Mucosa of gallbladder (tissue), 1 donor: ENCODE measurements at places on chromosomes 7 and 10. TPM values are rescaled to one million over a fixed set of nuclear protein-coding genes. Genes with fewer than 3 reads are reported as not detected.
A peak's percentile ranks its signal among the peaks of the same experiment; 100 is the strongest.

DNA sequence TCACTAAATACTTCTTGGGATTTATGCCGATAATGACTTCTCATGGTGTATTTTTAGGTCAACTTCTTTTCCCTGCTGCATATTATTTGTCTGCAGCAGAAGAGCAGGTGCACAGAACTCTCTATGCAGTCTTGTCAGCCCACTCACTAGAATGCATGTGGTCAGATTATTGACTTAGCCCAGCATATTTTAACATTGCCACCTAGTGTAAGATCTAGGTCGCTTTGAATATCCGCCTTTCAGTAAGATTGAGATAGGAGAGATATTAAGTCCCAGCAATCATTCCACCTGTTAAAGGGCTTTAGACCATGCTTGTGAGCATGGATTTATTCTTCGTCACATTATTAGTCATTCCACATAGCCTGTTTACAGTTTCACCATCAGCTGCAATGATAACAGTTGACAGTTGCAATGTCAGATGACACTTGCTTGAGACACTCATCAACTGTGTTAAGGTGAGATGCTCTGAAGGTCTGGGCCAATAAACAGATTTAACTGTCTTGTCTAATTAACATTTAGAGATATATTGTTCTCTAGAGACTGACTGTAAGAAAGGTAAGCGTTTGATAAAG is 491.7 kb downstream of the ARL4A start:
- no peak for DNase-seq

Gene PIP
- not detected for total RNA-seq

Gene OPN1SW
- total RNA-seq = not detected

GRCh38 chr7:122123746-122124145 is 20.3 kb downstream of the AASS start:
- no peak for DNase-seq

- DNase-seq = no peak
Measured at GRCh38 chr10:57395923-57396322, 871.8 kb downstream of the IPMK start.

Gene ANXA8L1
- total RNA-seq = not detected

DNA sequence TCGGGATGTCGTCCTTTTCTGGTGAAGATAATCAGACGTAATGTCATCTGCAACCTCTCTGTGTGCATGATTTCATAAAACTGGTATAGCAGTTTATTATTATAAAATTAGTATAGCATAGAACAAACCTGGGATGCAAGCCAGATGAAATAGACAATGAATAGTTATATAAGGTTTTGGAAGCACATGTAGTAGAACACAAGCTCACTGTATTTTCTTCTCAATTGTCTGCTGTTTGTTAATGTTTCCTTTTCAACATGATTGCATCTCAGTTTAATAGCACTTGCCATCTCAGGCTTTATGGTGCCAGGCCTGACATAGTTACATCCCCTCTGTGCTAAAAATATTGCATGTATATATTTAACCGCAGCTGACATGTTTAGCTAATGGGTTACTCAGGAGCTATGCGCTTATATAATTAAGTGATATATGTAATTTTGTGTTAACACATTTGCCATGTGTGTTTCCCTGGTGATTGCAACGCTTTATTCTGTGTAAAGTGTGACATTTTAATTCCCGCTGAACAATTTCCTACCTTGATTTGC is 132.7 kb downstream of the ARID5B start:
- no peak for DNase-seq

DNA sequence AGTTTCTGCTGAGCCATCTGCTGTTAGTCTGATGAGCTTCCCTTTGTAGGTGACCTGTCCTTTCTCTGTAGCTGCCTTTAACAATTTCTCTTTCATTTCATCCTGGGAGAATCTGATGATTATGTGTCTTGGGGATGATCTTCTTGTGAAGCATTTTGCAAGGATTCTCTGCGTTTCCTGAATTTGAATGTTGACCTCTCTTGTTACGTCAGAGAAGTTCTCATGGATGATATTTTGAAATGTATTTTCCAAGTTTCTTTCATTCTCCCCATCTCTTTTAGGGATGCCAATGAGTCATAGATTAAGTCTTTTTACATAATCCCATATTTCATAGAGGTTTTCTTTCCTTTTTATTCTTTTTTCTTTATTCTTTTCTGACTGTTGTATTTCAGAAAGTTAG is 184.2 kb upstream of the BET1 start:
- DNase-seq = no peak

GRCh38 chr7:4211261-4211660 is 470.8 kb upstream of the FOXK1 start:
- no peak for DNase-seq

- no peak for DNase-seq
Measured at GRCh38 chr10:84269773-84270172, 24.9 kb downstream of the RGR start.

DNA sequence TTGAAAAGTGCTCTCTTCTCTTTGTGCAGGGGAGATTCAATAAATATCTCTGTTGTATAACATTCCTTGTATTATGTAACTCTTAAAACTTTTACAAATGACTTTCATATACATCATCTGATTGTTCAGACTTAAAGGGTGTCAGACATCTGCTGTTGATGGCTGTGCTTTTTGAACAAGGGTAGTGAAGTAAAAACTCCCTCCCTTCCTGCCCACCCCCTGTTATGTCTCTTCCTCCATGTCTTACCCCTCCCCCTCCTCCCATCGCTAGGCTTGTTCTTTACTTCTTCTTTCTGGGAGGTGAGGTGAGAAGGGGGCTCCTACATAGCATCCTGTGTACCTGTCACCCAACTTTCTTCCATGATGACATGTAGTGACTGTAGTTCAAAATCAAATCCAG is 23.4 kb upstream of the ABCB4 start:
- DNase-seq = no peak

Gene DENND11
- total RNA-seq = 23.0 TPM

- no peak for DNase-seq
Measured at GRCh38 chr10:22340329-22341189, 4.7 kb upstream of the SPAG6 start.

GRCh38 chr7:29177963-29178600 is 16.5 kb upstream of the CHN2 start:
- DNase-seq = peak; percentile 68

GRCh38 chr10:99548041-99548530 is 15.3 kb downstream of the NKX2-3 start:
- no peak for DNase-seq
